ENCODE measurements at places on chromosomes 12 and 14.

DNA sequence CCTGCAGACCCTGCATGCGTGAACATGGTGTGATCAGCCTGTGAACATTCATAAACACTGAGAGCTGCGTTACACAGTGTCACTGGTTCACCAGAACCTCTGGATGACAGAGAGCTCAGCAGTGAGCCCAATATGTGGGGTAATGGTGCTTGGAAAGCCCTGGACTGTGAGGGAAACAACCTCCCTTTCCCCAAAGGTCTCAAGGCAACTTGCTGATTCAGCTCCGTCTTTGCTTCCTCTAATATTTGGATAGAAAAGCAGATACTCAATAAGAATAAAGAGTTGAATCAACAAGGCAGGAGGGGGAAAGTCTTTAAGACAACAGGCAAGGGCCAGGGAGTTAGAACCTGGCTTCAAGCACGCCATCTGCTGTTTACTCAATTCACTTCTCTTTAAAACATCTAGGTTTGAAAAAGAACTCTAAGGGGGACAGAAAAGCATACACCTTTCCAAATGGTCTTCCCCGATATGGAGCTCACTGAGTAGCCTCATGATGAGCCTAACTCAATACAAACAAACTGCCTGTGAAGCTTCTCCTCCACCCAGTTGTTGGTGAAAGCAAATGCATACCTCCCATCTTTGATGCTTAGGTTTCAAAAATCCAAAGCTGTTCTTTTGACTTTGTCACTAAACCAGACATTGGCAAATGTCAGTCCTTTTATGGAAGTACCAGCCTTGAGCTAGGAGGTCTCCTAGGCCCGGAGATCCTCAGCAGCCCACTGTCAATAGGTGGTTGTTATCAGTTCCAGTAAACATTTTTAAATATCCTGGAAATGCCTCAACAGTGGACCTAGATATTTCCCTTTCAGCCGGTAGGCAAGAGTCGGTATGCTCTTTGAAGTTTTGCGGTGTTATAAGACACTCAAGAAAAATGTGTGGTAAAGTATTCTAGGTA is 76.1 kb downstream of the SAMD4A start:
- peak; percentile 34 for DNase-seq

- no peak for DNase-seq
Measured at GRCh38 chr12:118175823-118176447, 40.0 kb downstream of the PEBP1 start.

DNA sequence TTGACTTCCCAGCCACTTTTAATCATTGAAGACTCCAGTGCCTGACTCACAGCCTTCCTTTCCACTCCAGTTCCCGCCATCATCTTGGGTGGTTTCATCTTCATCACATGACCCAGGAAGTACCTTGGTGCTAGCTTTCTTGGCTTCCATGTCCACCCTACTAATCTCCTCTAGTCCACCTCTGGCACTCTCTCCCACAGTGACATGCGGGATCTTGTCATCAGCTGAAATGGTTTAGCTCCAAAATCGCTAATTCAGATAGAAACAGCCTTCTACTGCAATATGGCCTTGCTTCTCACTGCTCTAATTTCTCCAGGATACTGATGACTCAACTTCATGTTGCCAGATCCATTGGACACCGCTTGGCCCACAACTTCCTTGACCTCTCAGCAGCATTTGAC is 24.5 kb downstream of the WDR20 start:
- DNase-seq, result no peak

DNA sequence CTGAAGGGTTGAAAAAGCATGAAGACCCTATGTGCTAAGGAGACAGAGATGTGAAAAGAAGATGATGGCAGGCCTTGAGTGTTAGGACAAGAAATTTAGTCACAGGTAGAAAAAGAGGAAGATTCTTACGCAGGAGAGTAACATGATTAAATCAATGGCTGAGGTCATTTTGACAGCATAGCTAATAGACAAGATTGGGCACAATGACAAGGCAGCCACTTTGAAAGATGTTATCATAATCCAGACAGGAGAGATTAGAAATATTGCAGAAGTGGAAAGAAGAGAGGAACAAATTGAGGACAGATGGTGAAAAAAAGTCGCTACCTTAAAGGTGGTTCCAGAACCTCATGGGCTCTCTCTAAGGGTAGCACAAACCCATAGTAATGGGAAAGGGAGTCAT is 228.8 kb upstream of the DDHD1 start:
- no peak for DNase-seq

- DNase-seq, result no peak
Measured at GRCh38 chr14:31241450-31242114, 34.0 kb upstream of the HECTD1 start.

DNA sequence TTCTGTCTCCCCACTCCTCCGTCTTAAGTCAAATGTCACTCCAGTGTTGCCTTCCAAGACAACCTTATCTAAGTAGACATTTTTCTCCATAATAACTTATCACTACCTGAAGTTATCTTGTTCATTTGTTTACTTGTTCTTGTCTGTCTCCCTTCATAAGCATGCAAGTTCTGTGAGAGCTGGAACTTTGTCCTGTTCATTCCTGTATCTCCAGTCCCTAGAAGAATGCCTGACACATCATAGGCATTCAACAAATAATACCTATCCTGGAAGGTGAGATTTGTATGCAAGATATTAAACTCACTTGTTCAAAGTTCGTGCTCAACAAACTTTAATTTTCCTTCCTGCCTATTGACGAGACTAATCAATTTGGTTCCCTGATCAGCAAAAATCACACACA is 5.7 kb upstream of the MIA2 start:
- no peak for DNase-seq

DNA sequence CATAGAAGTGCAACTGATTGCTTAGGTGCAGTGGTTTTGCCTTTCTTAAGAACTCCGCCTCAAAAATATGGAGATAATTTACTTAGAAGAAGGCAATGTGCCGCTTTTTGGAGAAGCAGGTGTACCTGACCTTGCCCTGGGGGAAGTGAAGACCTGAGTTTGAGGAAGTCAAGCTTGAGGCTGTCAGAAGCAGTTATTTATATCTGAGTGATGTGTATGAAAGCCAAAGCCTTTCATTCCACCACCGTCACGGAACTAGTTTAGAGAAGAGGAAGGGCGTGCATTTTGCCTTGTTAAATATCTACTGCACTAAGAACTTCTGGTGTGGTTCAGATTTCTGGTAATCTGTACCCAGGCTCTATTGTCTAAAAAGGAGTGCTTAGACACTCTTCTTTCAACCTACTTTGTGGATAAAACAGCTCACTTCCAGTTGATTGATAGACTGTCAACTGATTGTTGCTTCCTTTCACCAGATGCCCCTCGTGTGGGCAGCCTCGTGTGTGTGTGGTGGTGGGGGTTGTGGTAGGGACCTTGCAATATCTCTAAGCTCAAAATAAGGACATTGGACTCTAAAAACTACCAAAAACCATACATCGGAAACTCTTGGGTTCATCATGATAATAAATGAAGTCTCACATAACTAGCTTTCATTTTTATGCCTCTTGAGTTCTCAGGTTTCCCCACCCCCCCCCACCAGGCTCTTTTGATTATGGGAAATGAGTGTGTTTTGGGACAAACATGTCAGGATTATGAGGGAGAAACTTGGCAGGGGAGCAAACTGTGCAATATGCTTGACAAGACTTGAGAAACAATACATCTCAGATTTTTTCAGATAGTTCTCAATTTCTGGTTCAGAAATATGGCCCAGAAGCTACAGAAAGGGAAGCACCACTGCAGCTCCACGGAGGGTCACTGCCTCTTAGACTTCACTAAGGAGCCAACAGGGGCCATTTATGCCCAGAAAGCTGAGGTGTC is 78.6 kb downstream of the ARF6 start:
- DNase-seq, result no peak

- no peak for DNase-seq
Measured at GRCh38 chr14:105919458-105920150, 393.2 kb downstream of the TMEM121 start.

GRCh38 chr12:71876137-71876799 is 36.7 kb downstream of the TBC1D15 start:
- no peak for DNase-seq

- DNase-seq, result no peak
Measured at GRCh38 chr12:104668274-104668718, 211.5 kb downstream of the CHST11 start.

DNA sequence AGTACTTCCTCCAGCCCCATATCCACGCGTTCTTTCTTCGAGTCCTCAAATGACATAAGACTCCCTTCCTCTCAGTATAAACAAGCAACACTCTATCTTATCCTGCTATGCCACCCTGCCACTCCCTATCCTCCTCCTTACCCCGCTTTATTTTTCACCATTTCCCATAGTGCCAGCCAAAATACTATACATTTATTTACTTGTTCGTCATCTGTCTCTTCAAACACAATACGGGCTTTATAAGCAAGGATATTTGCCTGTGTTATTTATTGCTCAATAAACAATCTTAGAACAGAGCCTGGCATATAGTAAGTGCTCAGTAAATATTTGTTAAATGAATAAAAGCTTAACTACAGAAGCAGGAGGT is 444.9 kb downstream of the EGLN3 start:
- no peak for DNase-seq

DNA sequence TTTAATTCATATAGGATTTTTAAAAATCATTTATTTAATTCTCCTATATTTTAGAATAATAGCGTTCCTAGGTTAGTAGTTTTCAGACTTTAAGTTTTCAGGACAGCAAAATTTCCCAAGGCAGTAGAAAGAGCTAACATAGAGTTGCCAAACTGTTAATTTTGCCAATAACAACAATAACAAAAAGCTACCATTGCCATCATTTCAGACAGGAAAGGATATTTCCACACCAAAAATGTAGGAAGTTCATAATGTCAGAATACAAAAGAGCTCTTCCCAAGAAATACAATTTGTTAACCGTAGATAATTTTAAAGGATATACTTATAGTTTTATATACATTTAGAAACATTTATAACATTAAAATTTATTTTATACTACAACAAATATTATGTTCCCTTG is 81.4 kb upstream of the EEA1 start:
- no peak for DNase-seq

- no peak for DNase-seq
Measured at GRCh38 chr14:78785265-78785664, 615.1 kb downstream of the NRXN3 start.

DNA sequence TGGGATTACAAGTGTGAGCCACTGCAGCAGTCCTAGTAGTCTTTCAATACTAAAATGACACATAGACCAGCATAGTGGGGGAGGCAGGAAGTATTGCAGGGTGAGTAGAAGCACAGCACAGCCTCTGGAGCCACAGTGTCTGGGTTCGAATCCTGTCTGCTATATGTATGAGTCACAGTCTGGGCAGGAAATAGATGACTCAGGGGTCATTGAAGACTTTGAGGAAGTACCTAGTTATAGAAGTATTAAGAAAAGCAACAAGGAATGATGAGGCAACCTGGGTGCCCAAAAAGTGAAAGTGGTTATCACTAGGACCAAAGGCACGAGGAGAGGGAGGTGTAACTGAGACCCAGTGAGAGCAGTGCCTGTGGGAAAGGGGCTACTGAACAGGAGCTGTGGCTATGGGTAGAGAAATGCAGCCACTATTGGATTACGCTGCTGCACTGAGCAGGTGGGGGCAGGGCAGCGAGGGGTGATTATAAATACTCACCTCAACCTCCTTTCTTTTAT is 124.0 kb downstream of the PDE3A start:
- DNase-seq, result no peak

DNA sequence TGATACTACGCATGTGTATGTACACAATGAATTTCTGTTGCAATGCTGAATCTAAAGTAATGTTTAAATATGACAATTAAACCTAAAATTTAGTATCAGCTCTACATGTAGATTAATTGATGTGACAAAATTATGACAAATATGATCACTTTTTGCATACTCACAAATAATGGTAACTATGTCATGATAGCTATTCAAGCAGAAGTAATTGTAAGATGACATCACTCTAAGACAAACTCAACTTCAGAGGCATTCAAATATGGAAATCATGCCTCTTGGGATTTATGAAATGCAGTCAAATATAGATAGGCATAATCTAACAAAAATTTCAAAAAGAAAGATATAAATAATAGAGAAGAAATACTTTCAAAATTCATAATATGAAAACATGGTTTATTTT is 571.7 kb upstream of the LRFN5 start:
- no peak for DNase-seq

- DNase-seq, result no peak
Measured at GRCh38 chr12:29546000-29546399, 48.5 kb upstream of the OVCH1 start.

DNA sequence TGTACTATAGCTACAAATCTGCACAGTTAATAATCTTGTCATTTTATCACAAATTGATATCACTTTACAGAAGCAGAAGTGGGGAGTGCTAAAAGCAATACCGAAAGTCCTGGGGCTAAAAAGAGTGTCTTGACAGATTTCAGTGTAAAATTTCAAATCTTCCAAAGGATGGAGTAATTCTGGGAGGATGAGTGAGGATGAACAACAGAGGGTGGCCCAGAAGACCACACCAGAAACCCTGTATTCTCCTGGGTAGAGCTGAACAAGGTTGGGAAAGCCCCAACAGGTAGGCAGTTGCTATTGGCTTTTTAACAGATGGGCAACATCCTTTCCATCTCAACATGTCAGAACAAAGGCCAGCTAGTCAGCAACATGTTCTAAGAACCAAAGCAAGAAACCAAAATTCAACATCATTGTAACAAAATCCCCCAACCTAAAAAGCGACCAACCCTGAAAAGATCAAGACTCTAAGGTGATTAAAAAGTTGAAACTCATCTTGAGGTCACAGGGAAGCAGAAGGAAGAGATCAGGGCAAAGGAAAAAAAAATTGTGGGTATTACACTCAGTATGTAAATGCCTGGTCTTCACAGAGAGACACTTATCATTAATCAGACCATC is 38.8 kb downstream of the CBX5 start:
- no peak for DNase-seq

DNA sequence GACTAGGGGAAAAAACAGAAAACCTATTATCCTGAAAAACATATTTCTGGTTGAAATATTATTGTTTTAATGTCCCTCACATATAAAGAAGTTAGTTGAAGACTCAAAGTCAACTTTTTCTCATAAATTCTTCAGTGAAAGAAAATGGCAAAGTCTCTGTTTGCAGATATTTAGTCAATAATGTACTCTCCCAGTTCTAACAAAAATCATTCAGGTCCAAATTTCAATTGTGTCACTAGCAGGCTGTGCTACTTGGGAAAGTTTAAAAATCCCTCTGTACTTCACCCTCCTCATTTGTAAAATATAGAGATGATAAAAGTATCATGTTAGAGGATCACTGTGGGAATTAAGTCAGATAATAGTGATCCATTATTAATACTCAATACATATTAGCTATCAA is 496.5 kb downstream of the FSCB start:
- no peak for DNase-seq

DNA sequence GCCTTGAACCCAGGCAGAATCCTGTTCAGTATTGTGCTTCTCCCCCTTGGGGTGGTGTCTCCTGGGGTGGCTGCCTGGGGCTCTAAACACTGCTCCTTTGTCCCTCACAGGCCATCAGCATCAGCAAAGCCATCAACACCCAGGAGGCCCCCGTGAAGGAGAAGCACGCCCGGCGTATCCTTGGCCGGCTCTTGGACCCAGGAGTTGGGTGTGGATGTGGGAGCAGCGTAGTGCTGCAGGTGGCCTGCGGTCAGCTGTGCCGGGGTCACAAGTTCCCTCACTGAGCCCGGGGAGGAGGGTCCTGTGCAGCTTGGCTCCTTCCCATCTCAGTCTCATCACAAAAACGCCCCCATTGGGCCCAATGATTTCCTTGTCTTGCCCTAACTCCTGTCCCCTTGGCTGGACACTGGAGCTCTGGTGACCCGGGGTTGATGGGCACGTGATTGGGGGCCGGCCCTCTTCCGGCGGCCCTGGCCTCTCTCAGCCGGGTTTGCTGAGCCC is 12.7 kb downstream of the HIP1R start:
- DNase-seq, result no peak

- DNase-seq, result no peak
Measured at GRCh38 chr12:12022306-12022936, 48.3 kb upstream of the BCL2L14 start.
